HTR-8/SVneo (cell line): ENCODE measurements at places on chromosomes 7 and 10.
A peak's percentile ranks its signal among the peaks of the same experiment; 100 is the strongest.

DNA sequence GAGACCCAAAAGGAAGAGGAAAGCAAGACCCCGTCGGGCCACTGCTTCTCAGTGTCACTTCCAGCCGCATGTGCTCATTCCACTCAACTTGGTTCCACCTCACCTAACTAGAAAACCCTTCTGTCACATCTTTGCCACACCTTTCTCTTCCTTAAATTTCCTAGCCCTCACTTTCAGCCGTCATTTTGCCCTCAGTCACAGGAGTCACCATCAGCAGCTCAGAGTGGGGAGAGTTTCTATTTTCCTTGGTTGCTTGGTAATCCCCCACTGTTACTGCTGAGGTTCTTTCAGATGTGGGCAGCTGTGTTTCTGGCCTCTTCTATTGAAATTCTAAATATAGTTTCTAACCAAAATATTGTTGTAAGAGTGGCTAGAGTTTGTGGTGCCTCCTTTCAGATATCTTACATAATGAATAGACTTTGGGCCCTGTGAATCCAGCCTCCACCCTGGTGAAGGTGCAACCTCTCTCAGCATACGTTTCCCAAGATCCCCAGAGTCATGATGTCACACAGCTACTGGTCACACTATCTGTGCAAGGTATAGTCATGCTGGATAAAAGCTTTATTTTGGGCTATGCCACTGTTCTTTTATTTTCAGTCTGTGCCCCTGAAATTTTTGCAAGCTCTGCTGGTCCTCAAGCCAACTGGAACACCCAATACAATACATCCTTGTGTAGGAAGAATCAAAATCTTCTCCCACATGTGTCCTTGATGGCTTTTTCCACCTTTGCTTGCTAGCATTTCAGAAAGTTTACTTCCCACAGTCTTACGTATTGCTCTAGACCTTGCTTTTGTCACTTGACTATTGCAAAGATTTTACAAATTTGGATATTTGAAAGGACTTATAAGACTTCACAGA, 9.2 kb downstream of the AGBL3 start:
- DNase-seq: no peak

DNA sequence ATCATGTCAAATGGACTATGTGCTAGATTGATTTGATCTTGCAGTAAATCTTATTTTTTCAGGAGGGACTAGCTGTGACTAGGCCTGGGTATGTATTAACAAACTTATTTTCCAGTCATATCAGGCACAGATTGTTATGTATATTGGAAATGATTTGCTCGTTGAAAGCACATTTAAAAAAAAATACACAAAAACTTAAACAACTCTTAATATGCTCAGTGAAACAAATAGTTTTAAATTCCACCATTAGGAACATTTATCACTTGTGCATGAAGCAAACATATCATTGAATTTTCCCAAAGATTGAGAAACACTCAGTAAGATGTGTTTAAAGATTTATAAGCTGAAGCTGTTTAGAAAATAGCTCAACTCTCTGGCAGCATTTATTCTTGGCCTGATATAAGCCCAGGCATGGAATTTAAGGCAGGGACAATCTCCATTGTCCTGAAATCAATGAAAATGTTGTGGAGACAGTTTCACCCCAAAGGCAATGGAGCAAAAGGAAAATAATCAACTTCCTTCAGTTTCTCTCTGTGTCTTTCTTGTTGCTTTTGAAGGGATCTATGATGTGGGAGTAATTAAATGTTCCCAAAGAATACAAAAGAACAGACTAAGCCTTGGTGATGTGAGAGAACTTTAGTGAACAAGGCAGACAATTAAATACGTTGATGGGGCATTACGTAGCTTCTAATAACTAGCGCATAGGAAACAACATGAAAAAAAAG, 250.3 kb downstream of the GPR37 start:
- no peak for DNase-seq

DNA sequence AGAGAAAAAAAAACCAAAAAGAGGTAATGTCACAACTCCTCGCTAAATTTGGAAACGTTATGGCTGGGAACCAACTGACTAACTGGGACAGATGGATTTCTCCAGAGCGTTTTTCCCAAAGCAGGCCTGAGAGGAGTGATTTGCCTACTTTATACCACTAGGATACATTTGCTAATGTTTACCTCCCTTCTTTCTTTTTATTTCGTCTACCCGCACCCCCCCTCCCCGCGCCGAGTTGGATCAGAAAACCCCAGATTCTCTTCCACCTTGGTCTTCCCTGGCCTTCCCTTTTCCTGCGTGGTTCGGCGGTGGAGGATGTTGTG, 7.2 kb downstream of the CPA2 start:
- no peak for DNase-seq

GRCh38 chr7:74280985-74281384, 8.2 kb upstream of the CLIP2 start:
- DNase-seq: no peak

DNA sequence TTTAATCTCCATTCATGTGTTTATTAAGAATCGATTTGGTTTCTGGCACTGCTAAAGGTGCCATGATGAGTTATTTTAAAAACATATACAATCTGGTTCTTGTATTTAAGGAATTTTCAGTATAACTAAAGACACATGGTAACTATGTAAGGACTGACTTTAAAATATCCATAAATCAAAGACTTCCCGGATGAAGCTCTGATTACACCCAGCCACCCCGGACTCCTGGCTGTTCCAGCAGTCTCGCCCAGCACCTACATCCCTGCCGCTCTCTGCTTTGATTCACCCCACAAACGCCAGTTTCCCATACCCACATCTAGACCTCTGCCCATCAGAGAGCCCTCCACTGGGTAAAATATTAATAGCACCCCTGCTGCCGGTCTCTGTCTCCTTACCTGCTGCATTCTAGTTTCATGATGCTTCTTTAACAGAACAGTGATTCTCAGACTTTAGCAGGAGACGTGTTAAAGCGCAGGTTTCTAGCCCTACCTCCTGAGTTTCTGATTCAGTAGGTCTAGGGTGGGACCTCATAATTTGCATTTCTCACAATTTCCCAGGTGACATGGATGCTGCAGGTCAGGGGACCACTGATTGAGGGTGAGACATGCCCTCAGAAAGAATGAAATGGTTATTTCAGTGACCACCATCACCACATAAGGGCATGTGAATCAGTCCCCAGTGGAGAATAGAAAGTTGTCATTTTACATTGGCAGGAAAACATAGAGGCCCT, 185.7 kb downstream of the KIAA1217 start:
- DNase-seq: no peak

DNA sequence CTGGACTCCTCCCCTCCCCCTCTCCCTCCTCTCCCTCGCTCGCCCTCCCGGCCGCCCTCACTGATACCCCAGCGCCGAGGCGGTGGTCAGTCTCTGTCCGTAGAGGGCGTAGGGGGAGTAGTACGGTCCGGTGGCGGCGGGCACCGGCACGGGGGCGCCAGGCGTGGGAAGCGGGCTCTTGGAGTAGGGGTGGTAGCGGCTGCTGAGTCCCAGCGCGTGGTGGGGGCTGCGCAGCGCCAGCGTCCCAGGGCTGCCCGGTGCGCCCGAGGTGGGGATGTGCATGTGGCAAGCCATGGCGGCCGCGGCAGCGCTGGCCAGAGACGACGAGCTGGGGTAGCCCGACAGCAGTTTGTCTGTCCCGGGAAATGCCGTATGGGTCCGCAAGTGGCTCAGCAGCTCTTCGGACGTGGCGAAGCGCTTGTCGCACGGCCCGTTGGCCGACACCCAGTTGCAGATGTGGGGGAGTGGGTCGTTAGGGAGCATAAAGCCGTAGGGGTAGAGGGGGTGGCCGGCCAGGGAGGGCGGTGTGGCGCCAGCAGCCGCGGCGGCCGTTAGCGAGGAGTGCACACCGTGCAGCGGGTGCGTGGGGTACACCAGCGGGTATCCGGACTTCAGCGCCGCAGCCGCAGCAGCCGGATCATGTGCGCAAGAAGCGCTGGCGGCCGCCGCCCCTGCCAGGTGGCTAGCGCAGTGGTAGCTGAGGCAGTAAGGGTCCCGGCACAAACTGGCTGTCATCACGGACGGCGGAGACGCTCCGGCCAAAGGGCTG, 2.7 kb downstream of the ZNF503 start:
- no peak for DNase-seq

DNA sequence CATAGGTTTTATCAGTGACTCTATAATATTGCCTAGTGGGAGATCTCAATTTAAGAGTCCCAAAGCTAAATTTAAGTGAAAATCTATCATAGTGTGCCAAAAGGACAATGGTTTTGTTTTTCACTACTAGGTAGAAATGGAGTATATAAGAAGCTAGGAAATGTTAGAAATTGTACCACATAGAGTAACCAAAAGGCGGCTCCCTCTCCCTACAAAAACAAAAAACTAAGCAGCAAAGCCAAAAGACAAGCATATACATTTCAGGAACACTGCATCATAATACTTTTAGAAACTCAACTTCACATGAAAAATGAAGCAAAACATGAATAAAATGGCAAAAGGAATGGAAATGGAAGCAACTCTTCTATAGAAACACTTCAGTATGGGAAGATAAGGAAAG, 271.6 kb downstream of the CACNA2D1 start:
- no peak for DNase-seq

- no peak for DNase-seq
Observed at GRCh38 chr10:104308439-104308903, 29.8 kb downstream of the ITPRIP start.

GRCh38 chr10:60950300-60950699, 6.3 kb upstream of the RHOBTB1 start:
- DNase-seq: no peak

DNA sequence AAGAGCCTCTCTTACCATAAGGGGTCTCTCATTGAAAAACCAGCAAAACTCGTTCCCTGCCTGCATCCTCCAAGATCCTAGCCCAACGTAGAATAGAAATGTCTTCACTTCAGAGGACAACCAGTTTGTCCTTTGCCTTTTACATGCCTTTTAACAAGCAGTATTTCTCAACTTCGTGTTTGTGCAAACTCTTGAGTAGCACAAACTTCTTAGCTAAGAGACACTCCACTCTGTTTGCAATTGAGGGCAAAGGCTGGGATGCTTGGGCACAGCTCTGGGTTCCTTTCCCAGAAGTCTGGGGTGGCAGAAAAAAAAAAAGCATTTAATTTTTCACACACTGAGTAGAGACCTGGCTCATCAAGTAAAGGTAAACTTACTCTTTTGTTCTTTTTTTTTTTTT, 19.5 kb upstream of the KCTD7 start:
- no peak for DNase-seq

DNA sequence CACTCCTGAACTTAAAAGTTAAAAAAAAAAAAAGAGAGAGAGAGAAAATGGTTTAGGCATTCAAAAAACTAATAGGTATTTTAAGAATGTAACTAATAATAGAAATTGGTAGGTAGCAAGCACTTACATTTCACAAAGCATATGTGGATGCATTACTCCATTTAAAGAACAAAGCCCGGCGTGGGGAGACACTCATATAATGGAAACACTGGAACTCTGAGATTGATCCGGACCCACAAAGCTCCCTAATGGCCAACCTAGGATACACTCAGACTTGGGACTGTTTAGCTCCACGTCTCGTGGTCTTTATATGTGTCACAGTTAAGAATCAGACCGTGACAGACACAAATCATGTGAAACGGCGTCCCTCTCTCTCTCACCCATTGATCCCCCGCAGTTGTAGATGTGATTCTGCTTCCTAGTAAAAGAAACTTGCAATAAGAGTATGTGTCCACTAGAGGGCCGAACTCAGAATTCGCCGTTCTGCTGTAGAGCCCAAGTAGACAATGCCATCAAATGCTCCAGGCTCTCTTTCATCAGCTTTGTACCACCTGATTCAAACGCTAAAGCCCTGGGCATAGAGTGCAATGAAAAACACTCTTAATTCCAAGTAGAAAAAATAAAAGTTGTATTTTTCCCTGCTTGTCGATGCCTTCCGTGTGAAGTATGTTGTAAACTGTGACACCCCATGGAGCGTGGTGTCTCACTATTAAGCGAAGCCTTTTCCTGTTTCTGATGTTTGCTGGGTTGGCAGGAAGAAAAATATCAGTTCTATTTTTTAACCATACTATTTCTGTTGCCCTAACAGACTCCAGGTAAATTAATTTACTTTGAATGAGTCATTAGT, 429.0 kb upstream of the MTPN start:
- DNase-seq: peak; percentile 15

GRCh38 chr7:155107126-155107525, 37.0 kb downstream of the HTR5A start:
- no peak for DNase-seq

GRCh38 chr7:133773601-133774000, 353.5 kb upstream of the LRGUK start:
- no peak for DNase-seq

- no peak for DNase-seq
Observed at GRCh38 chr10:22536620-22537019, 177.8 kb downstream of the PIP4K2A start.

GRCh38 chr7:133601617-133602016, 348.7 kb downstream of the EXOC4 start:
- DNase-seq: no peak
